ENCODE measurements at places on chromosomes 3 and 15.

GRCh38 chr3:64852738-64853137 lies 164.9 kb upstream of the ADAMTS9 start:
- no peak for DNase-seq

GRCh38 chr3:132433121-132433520 lies 15.8 kb downstream of the DNAJC13 start:
- DNase-seq, result no peak

DNA sequence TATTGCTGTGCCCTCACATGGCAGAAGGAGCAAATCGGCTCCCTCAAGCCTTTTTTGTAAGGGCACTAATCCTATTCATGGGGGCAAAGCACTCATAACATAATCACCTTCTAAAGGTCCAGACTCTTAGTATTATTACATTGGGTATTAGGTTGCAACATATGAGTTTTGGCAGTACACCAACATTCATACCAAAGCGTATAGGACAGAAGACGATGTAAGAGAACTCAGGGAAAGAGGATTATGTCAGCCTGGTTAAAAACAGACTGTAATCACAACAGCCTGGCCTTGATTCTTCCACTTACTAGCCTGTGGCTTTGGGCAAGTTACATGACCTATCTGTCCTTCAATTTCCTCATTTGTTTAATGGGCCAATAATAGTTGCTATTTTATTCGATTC lies 828.5 kb upstream of the NECTIN3 start:
- DNase-seq, result no peak

DNA sequence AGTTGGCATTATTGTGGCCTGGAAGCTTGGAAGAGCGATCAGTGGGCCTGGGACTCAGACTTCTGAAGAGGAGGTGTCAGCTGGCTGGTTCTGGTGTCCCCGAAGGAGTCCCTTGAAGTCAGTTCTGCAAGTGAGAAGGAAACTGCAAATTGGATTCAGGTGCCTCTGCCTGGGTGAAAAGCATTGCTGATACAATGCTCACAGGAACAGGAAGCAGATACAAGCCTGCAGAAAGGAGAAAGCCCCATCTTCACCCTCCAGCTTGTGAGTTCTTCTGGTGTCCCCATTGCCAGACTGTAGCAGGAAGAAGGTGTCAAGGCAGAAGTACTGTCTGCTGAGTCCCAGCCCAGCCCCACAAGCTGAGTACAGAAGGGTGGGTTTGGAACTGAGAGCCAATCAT lies 271.3 kb downstream of the PLOD2 start:
- no peak for DNase-seq

DNA sequence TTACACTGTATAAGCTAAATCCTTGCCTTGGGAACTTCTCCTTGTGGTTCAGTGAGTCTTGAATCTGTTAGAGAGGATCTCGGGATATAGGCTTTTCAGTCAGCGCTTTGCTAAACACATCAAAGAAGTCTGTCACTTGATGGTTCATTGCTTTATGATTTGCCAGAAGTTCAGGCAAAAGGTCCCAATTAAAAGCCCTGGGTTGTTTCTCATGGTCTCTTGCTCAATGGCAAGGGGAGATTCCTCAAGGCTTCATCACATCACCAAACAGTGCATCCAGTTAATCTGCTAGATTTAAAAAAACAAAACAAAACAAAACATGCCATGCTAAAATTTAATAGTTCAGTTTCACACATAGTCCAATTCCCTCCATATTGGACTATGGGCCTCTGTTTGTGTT lies 114.8 kb downstream of the FILIP1L start:
- no peak for DNase-seq

- no peak for DNase-seq
These were observed 67.9 kb downstream of the ULK4 start for GRCh38 chr3:41893977-41894376.

DNA sequence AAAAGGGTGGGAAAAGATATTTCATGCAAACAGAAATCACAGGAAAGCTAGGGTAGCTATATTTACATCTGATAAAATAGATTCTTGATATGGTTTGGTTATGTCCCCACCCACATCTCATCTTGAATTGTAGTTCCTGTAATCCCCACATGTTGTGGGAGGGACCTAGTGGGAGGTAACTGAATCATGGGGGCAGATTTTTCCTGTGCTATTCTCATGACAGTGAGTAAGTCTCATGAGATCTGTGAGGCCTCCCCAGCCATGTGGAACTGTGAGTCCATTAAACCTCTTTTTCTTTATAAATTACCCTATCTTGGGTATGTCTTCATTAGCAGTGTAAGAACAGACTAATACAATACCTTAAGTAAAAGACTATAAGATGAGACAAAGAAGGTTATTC lies 558.1 kb downstream of the RSL24D1 start:
- no peak for DNase-seq

DNA sequence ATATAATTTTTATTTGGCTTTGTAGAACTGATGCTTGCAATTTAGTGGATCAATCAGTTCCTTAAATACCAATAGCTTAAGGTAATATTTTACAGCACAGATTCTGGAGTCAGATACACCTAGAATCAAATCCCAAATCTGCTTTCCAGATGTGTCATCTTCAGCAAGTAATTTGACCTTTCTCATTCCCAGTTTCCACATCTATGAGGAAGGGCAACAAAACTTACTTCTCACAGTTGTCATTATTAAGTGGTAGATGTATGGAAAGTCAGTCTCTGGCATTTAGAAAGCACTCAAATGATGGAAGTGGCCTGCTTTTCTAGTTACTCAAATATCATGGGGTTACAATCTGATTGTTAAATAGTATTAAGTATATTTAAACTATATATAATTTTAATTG lies 767.0 kb downstream of the CADM2 start:
- DNase-seq, result no peak

DNA sequence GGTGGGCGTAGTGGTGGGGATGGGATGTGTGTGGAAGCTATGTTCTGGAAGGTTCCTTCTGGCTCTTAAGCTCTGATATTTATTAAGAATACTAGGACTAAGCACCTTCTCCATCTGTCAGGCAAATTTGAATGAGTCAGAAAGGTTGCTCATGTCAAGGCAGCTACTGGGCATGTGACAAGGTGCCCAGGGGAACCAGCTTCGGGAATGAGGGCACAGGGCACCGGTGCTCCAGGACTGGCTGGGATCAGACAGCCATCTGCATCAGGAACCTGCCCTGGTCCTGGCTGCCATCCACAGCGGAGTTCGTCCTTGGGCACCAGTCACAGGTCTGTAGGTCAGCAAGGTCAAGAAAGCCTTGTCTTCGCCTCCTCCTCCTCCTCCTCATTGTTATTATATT lies 32.5 kb downstream of the CA12 start:
- DNase-seq, result no peak

GRCh38 chr15:81239190-81239589 lies 42.5 kb downstream of the IL16 start:
- no peak for DNase-seq

DNA sequence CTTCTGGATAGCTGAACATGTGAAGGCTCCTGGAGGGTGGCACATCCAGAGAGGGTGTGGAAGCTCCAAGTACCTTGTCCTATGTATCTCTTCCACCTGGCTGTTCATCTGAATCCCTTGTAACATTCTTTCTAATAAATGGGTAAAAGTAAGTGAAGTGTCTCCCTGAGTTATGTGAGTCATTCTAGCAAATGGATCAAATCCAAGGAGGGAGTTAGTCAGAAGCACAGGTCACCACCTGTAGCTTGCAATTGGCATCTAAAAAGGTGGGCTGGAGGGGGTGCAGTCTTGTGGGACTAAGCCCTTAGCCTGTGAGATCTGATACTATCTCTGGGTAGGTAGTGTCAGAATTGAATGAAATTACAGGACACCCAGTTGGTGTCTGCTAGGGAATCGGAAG lies 71.0 kb downstream of the WWTR1 start:
- DNase-seq, result no peak

GRCh38 chr15:65334586-65335231 lies 30.2 kb downstream of the RNU5B-1 start:
- no peak for DNase-seq

GRCh38 chr15:72136170-72137051 lies 18.2 kb downstream of the SENP8 start:
- DNase-seq, result no peak

- DNase-seq, result no peak
These were observed 789.8 kb downstream of the TUSC7 start for GRCh38 chr3:117499189-117499870.
